ENCODE measurements at places on chromosomes 13 and 19.

DNA sequence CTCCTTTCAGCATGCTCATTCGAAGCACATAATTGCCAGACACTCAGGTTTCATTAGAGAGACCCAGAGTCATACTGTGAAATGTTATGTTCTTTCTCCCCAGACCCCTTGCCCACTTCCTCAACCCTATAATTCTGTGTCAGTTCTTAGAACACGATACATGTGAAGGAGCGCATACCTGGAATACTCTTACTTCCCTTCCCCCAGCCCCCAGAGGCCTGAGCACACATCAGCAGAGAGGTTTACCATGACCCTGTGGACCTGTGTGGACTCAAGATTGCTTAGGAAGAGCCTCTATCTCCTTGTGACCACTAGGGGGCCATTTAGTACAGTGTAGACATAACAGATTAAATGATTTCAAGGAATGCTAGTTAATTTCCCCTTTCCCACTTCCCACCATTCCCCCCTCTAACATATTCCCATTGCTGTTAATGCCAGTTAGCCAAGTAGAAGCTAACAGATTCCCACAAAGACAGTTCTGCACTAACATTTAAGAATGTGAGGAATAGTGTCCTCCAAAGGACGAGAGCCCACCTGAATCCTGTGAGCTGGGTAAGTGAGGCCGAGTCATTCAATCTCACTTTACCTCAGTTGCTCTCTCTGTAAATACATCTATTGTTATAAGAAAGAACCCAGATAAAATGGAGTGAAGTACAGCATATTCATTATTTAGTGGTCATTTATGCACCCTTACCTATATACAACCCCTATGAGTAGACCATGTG lies 154.2 kb upstream of the MAB21L1 start:
- no peak for DNase-seq

GRCh38 chr19:55613930-55614710 lies 8.7 kb downstream of the ZNF865 start:
- no peak for DNase-seq

DNA sequence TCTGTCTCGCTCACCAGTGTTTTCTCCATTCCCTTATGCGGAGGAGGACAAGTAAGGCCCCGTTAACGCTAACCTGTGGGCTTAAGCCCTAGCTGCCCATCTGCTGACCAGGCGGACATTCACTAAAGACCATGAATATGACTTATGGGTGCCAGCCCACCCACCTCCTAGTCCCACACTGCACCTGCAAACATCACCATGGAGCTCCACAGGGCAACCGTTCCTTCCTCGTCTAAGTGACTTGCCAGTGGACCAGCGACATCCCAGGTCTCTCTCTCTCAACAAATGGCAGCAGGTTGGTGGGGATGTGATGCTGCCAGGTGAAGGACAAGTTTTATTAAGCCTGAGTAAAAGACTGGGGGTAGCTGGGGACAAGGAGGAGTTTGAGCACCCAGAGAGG lies 55.2 kb downstream of the CCDC70 start:
- no peak for DNase-seq

DNA sequence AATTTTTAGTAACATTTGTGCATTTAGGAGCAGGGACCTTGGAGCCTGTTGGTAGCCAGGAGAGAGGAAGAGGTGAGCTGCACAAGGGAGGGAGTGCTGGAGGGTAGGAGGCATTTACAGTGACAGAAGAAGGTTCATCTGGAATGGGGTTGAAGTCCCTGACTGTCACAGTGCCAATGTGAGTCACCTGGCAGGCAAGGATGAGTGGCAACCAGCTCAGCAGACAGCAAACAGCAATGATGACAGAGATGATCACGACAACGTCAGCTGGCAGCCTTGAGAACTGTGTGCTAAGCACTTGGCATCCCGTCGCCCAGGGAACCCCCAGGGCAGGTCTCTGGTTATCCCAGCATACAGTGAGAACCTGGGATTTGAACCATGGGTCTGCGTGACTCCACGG lies 2.6 kb downstream of the OR10H5 start:
- no peak for DNase-seq

- no peak for DNase-seq
Measured at GRCh38 chr13:40275636-40276035, 390.8 kb downstream of the FOXO1 start.

GRCh38 chr19:33771384-33772101 lies 25.1 kb upstream of the KCTD15 start:
- DNase-seq = peak; percentile 84

DNA sequence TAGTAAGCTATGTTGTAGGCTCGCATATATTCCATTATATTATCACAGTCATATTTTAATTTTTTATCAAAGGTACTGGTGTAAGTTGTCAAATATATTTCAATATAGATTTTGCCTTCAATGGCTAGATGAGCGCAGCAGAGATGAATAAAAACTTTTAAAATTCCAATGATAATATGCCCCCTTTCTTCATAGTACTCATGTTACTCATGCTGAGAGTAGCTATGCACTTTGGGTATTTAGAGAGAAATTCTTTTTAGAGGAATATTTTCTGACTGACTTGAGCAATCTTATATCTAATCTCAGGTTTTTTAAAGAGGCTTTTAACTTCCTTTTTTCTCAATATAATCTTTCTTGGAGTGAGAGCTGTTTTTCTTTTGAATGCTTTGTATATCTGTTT lies 11.4 kb downstream of the ZNF254 start:
- no peak for DNase-seq

GRCh38 chr13:65453982-65454381 lies 1776.2 kb downstream of the PCDH9 start:
- DNase-seq = no peak

DNA sequence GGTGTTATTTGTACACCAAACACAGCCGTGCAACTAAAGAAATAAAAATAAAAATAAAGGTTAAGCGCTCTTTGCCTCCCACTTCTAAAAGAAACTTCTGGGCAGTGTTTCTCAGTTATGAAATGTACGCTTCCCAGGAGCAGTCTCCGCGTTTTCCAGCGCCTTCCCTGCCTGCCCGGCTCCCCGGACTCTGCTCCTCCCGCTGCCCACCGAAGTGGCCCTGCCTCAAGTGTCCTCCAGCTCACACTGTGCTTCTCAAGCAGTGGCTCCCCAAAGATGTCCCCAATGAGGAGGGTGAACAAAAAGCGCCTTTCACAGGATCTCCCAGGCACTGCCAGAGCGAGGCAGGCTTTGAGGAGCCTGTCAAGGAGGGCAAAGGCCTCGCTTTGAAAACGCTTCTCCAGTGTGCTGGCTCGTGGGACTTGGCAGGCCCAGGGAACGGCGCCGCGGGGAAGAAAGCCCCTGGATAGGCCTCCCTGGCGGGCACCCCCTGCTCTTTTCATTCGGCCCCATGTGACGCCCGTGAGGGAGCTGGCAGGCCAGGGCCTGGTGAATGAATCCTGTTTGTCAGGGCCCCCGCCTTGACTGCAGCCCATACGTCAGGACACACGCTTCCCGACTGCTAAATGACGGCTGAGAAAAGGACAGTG lies 187.1 kb downstream of the FOXO1 start:
- DNase-seq = no peak

GRCh38 chr13:100600915-100601314 lies 12.3 kb upstream of the GGACT start:
- DNase-seq = no peak

DNA sequence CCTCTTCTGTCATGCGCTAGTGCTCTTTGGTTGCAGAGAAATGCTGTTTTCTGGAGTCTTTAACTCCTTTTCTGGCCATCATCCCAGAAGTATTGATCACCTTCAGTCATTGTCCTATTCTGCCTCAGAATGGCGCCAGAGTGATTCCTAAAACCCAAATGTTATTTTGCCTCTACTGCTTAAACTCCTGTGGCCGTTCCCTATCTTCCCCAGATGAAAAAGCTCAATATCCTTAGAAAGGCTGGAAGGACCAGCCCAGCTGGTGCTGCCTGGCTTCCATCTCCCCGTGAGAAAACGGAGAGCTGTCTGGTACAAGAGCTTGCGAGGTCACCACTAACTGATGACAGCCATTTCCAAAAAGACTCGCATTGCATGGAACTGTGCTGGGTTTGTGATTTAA lies 179.1 kb downstream of the RBM26 start:
- no peak for DNase-seq

DNA sequence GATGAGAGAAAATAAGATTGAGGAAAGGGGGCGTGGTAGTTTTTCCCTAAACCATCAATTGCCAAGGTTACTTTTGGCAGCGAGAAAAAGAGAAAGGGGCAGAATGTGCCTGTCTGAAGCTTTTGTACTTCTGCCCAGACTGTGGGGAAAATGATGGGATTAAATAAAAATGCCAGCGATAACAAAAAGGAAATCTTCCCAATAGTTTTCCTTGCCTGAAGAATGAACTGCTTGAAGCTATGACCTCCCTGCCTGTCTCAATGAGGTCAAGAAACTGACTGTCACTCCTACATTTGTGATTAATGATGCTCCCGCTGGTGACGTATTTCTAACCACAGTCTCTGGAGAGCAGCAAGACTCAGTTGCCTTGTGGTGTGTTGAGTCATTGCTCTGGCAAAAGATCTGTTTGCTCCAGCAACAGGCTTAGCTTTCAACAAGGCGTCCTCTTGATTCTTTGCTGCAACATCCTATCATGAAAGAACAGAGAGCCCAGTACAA lies 1051.5 kb downstream of the DIAPH3 start:
- DNase-seq = no peak

GRCh38 chr13:30395192-30396158 lies 26.8 kb upstream of the UBE2L5 start:
- DNase-seq = peak; percentile 95

DNA sequence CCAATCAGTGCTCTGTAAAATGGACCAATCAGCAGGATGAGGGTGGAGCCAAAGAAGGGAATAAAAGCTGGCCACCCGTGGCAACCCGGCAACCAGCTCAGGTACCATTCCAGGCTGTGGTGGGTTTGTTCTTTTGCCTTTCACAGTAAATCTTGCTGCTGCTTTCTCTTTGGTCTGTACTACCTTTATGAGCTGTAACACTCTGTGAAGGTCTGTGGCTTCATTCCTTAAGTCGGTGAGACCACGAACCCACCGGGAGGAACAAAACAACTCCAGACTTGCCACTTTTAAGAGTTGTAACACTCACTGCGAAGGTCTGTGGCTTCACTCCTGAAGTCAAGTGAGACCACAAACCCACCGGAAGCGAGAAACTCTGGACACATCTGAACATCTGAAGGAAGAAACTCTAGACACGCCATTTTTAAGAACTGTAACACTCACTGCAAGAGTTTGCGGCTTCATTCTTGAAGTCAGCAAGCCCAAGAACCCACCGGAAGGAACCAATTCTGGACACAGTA lies 16.5 kb upstream of the SPACA6 start:
- no peak for DNase-seq

DNA sequence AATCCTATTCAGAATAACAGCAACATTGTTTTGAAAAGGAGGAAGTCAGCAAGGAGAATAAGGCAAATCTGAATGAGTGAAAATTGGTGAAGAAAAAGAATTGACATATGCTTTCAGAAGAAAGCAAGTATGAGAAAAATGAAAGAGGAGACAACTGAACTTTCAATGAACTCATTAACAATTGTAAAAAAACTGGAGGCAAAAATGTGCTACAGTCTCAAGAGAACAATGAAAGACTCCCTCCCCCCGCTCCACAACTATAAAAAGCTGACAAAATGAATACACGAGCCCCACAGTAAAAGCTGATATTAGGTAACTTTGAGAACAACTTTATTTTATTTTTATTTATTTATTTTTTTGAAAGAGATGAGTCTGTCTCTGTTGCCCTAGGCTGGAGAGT lies 373.1 kb downstream of the DIAPH3 start:
- no peak for DNase-seq

- no peak for DNase-seq
Measured at GRCh38 chr19:57974434-57974833, at the start of gene C19orf18. C19orf18 (minus strand) TSS chr19:57974534; CDS start chr19:57974432, 102 bp downstream.

- no peak for DNase-seq
Measured at GRCh38 chr13:70864731-70865130, 756.5 kb upstream of the KLHL1 start.

DNA sequence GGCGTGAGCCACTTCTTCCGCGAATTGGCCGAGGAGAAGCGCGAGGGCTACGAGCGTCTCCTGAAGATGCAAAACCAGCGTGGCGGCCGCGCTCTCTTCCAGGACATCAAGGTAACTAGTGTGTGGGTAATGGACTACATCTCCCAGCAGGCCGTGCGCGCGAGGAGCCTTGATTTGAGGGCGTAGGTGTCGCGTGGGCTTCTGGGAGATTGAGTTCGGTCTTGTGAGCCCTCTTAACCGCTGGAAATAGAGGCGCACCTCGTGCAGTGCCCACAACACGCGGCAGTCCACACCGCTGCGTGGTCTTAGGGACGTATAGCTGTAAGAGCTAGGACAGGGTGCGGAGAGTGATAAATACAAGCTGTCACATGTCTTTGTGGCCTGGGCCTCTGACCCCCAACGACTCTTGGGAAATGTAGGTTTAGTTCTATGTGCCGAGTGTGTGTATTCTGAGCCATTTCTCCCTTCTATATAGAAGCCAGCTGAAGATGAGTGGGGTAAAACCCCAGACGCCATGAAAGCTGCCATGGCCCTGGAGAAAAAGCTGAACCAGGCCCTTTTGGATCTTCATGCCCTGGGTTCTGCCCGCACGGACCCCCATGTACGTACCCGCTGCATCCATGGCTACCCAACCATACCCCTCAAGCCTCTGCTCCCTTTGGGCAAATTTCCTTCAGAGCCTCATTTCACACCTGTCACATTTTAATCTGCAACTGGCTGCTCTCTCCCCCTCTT lies 864 bp downstream of the FTL start:
- peak; percentile 92 for DNase-seq

DNA sequence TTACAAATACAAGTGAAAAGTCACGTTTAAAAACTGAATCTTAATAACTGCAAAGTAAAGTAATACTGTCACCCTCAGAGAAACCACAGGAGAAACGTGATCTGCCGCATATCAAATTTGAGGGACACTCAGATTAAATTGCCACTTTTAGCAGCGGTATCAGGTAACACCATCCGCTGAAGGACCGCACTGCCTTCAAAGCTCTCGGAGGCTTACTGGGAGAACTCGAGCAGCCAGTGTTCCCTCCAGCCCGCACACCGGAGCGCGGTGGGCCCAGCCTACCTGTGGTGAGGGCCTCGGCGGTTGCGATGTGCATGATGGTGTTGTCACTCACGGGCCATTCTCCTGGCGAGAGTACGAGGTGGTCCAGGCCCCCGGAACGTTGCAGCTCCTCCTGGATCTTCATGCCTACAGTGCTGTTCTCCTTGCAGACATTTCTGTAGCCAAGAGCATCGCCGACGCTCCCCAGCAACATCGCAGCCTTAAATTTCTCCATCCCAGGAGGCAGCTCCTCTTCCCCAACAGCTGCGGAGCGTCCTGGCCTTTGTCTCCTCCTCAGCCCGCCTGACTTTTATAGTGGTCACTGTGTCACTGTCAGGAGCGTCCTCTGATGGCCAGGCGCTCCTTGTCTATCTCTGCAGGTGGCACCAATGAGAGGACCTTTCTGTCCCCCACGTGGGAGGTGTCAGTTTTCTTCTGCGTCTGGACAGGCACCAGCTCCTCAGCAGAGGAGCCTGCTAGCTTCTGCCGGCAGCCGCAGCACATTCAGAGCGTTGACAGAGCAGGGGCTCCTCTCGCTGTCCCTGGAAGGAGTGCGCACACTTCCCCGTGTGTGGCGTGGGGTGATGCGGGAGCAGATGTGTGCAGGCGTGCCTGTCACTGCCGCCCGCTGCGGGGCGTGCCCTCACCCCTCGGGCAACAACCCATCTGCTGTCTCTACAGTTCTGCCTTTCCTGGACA lies at the start of gene ADPRHL1:
ADPRHL1 (minus strand) TSS at position 547 of the 960 bp plus-strand sequence; CDS start at position 496, 51 bp downstream.
- DNase-seq = peak; percentile 55
